Posterior vena cava (tissue), 2 donors: ENCODE measurements at places on chromosomes 11 and 22. TPM values are rescaled to one million over a fixed set of nuclear protein-coding genes. Genes with fewer than 3 reads are reported as not detected.

- no peak for DNase-seq
Measured at GRCh38 chr11:72241291-72241781, 2.6 kb downstream of the PHOX2A start.

DNA sequence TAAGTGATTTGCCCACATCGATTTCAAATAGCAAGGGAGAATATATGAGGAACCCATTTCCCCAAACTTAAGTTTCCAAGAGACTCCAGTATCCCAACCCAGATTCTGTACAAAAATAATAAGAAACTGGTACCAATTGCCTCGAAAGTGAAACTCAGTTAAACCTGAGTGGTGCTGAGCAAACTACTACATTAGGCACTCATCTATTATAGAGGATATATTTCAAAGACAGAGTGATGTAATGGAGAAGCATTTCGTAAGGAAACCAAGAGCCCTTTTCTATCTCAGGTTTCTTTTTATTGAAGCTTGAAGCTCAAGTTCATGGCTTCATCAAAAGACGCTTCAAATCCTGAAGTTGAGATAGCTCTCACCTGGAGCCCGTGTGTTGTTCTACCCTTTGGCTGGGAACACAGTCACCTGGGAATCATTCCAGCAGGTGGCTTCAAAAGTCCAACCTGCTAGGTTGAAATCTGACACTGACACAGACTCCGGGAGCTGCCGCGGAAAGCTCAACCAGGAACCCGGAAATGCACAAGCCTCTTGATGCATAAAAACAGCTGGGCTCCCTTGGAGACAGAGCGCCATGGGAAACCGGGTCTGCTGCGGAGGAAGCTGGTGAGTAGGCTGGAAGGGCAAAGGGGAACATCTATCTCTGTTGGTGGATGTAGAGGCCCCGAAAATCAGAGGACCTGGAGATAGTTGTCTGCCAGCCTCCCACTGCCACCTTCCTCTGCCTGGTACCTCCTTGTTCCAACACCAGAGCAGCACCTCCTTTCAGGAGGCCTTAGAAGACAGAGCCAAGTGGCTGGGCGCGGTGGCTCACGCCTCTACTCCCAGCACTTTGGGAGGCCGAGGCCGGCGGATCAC, at the start of gene C11orf52:
Gene C11orf52 (plus strand): TSS at position 524 of the 867 bp plus-strand sequence. CDS start 60 bp downstream, at position 584.
- DNase-seq = no peak

GRCh38 chr22:42086051-42086450, 4.5 kb downstream of the NDUFA6 start:
- DNase-seq = no peak

The FAM118A gene
- total RNA-seq = 16.0 TPM

DNA sequence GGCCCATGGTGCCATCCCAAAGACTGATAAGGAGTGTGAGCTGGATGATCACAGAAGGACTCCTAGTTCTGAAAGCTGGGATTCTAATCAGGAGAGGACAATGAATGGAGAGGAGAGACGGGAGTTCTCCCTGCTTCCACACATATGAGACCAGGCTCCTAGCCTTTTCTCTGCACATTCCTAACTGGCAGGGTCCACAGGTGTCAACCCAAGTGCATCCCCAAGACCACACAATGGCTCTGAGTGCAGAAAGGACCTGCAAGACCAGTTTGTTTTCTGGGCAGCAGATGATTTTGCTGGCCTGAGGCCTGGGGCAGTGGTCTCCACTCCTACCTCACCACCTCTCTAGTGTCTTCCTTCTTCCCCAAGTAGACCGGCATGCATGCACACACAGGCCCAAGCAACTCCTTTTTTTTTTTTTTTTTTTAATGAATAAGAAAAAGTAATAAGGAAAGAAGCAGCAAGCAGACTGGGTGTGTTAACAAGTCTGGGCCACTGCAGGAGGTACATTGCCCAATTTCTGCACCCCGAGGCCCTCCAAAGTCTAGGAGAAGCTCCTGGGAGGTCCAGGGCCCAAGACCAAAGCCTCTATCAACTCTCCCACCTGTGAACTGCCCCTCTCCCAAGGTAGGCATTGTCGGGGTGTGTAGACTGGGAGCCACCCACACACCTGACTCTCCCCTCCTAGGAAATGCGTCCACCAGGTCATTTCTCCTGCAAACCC, 1.2 kb upstream of the TSKU start:
- no peak for DNase-seq

The RAPSN gene
- 0.69 TPM for total RNA-seq

- no peak for DNase-seq
Measured at GRCh38 chr11:72162891-72163492, 27.5 kb downstream of the FOLR3 start.

DNA sequence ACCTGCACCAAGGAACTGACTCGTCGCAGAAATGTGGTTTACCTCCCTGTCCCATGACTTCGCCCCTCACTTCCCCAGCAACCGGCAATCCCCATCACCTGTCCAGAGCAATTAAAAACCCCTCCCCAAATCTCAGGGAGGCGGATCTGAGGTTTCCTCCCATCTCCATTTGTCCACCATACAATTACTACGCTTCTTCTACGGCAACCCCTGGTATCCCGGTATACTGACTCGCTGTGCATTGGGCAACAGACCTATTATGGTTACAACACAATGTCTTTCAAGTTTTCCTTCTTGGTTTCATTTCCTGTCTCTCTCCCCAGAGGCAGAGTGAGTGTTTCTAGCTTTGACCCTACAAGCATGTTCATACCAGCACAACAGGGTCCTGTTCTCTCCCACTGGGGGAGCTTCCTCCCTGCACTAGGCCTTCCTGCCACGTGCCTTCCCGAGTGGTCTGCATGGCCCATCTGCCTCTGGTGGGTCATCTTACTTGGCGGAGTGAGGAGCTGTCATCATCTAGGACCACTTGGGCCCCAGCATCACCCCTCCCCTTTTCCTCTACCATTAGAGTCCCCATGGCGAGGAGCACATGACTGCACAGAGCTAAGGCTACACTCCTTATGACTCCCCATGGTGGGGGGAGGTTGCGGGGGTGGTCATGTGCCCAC, 30.3 kb upstream of the NAP1L4 start:
- no peak for DNase-seq

- DNase-seq = no peak
Measured at GRCh38 chr11:116108161-116108560, 603.9 kb upstream of the CADM1 start.

- DNase-seq = no peak
Measured at GRCh38 chr11:32052215-32052614, 38.7 kb upstream of the RCN1 start.

The RHOD gene
- total RNA-seq = 18.0 TPM

- DNase-seq = no peak
Measured at GRCh38 chr22:27764722-27765236, 36.8 kb downstream of the MN1 start.

GRCh38 chr22:28155808-28156207, 236.8 kb upstream of the PITPNB start:
- DNase-seq = no peak

DNA sequence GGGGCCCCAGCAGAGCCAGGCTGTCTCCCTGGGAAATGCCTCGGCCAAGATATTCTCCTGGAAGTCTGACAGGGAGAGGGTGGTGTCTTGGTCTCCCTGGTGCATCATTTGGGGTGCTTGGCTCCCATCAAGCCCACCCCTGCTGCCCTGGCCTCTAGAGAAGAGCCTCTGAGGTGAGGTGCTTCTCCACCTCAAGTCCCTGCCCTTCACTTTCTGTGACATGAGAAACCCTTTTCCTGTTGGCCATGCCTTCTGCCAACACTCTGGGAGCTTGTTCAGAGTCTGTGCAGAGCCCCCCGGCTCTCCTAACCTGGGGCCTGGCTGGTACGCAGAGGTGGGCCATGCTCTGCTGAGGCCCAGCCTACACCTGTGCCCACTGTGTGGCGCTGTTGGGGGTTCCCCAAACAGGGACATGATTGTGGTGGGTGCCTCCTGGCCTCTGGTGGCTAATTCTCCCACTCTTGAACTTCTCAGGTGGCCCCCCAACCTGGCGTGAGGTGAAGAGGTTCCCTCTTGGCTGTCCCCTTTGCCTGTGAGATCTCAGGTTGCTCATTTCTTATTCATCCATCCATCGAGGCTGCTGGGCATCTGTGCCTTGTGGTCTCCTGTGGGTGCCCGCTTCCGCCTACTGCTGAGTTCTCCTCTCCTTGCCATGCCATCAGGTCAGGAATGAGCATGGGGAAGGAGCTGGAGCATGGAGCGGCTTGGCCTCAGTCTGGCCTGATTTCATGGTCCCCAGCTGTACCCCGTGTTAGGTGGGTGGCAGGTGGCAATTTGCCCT, 19.2 kb upstream of the DGCR8 start:
- no peak for DNase-seq

DNA sequence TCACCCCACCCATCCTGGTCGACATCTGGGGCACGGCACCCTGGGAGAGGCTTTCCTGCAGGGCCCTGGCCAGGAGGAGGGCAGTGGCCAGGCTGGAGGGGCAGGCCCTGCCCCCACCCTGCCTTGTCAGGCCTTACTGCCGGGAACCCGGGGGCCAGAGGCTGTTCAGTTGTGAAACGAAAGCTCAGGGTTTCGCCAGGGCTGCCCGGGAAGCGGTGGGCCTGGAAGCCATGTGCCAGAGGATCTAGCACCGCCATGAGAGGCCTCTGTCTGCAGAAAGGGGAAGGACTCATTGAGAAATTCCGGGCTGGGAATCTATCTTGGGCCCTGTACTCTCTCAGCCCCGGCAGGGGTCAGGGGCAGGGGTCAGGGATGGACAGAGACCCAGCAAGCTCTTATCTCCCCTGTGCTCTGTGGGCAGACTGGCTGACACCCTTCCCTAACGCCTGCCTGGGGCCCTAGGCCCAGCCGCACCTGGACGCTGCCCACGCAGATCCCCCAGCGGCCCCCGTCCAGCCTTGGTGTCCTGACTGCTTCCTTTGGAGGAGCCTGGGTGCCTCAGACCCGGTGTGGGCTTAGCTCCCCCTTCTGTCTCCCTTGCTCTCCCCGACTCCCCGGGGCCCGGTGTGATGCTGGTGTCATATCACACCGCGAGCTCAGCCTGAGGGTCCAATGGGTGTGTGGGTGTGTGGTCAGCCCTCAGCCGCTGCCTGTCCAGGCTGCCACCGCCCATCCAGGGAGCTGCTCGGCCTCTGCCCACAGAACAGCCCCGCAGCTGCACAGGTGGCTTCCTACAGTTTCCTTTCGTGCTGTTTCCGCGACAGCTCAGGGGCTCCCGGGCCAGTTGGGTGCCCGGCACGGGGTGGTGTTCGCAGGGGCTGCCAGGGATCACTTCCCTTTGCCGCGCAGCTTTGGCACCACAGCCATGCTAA, 6.5 kb downstream of the PIM3 start:
- peak; percentile 90 for DNase-seq

The ANO1 gene
- total RNA-seq = 56.2 TPM

The PDGFD gene
- 24.3 TPM for total RNA-seq

The SPTBN2 gene
- 4.2 TPM for total RNA-seq

DNA sequence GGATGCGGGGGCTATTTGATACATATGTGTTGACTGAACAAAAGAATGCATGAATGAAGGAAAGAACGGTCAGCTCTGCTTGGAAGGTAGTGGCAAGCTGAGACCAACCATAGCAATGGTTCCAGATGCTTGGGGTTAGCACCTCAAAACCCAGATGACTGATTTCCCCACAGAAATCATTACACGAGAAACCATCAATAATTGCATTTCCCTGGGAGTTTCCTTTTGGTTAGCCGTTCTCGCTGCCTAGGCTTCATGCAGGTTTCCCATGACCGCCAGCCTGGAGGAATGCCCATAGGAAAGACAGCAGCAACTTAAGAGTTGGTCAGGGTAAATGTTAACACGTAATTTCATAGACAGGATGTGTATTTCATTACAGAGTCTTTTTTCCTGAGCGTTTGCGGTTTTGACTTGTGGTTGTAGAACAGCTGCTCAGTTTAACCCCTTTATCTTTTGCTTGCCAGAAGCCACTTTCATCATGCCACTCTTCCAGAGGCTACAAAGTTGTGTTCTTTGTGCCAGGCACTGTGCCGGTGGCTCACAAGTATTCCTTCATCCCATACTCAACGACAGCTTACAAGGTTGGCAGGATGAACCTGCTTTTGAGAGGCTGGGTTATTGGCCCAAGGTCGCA, 2.8 kb downstream of the IL17RA start:
- DNase-seq = peak; percentile 30

DNA sequence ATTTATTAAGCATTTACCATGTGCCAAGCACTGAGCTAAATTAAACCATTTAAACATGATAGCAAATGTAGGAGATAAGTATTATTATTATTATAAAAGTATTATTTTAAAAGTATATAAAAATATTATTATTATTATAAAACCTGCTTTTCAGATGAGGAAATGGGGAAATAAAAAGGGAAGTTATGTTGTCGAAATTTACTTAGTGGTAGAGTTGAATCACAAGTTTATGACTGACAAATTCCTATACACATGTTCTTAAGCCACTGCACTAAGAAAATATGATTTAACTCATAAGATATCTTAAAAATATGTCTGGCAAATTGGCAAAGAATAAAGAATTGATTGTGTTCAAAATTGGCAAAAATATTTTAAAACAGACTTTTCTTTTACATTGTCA, 53.8 kb downstream of the CASP12 start:
- DNase-seq = no peak

The CHST1 gene
- 5.2 TPM for total RNA-seq

DNA sequence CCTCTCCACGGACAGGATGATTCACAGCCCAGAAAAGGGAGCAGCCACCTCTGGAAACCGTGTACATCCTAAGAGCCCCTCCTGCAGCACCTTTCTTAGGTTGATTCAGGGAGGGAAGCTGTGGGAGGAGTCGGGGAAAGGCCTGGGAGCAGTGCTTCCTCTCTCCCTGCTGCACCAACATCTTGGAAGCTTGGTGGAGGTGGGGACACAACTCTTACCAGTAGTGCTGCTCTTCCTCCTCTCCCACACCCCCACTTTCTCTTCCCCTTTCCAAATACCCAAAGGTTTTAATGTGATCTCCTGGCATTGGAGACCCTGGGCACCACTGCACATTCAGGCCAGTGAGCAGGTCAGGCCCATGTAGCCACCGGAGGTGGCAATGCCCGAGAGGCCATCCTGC, 46.4 kb upstream of the HORMAD2 start:
- DNase-seq = no peak

The SLC1A2 gene
- 2.9 TPM for total RNA-seq

The OR51I2 gene
- total RNA-seq = not detected

The RDX gene
- 111 TPM for total RNA-seq

DNA sequence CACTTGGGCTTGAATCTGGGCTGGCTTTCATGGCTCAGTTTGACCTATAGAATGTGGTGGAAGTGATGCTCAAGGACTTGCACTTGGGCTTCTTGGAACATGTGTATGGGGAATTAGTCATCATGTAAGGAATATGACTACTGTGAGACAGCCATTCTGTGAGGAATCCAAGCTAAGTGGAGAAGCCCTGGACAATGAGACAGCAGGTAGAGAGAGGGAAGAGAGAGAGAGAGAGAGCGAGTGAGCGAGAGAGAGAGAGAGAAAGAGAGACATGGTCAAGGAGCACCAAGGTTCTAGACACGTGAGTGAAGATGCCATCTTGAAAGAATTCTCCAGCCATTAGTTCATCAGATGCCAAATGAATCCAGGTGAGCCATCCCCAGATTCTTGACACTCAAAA, 261.6 kb upstream of the SORL1-AS1 start:
- no peak for DNase-seq

DNA sequence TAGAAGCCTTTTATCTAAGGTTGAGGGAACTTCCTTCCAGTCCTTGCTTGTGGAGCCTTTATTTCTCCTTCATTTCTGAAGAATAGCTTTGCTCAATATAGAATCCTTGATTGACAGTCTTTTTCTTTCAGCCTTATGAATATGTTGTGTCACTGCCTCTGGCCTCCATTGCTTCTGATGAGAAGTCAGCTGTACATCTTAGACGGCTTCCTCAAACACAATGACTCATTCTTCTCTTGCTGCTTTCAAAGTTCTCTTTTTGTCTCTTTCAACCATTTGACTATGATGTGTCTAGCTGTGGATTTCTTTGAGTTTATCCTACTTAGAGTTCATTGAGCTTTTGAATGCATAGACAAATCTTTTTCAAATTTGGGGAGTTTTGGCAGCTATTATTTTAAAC, 893.2 kb downstream of the BRD1 start:
- DNase-seq = no peak

GRCh38 chr11:22477312-22477711, 139.1 kb downstream of the SLC17A6 start:
- DNase-seq = no peak
